ENCODE measurements at places on chromosomes 5 and 9.

- no peak for DNase-seq
Measured at GRCh38 chr9:72945391-72945790, 7.5 kb downstream of the ALDH1A1 start.

GRCh38 chr9:19493174-19493811 is 84.5 kb downstream of the ACER2 start:
- peak; percentile 83 for DNase-seq

DNA sequence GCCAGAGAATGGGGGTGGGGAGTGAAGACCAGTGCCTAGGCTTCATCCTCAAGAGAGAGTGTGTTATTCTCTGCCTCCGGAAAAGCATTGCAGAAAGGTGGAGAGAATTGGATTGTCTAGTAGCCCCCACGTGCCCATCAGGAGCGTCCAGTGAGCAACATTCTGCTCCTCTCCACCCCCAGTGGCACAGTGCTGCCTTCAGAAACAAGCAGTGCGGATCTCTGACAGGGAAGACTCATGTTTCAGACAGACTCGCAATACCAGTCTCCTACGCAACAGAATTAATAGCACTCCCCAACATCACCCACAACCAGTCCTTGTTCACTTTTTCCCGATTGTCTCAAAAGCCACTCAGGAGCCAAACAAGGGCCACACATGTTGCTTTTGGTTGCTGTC is 14.9 kb upstream of the CEL start:
- no peak for DNase-seq

GRCh38 chr9:136742591-136743391 is at the start of gene LCN10:
TSS of gene LCN10 (minus strand) at chr9:136742940. CDS start at chr9:136742903, 37 bp downstream.
- DNase-seq = no peak

- DNase-seq = no peak
Measured at GRCh38 chr5:140213370-140213983, 38.5 kb downstream of the CYSTM1 start.

- no peak for DNase-seq
Measured at GRCh38 chr9:88697764-88698432, 162.9 kb downstream of the NXNL2 start.

GRCh38 chr5:44646016-44646415 is 162.7 kb upstream of the MRPS30 start:
- no peak for DNase-seq

DNA sequence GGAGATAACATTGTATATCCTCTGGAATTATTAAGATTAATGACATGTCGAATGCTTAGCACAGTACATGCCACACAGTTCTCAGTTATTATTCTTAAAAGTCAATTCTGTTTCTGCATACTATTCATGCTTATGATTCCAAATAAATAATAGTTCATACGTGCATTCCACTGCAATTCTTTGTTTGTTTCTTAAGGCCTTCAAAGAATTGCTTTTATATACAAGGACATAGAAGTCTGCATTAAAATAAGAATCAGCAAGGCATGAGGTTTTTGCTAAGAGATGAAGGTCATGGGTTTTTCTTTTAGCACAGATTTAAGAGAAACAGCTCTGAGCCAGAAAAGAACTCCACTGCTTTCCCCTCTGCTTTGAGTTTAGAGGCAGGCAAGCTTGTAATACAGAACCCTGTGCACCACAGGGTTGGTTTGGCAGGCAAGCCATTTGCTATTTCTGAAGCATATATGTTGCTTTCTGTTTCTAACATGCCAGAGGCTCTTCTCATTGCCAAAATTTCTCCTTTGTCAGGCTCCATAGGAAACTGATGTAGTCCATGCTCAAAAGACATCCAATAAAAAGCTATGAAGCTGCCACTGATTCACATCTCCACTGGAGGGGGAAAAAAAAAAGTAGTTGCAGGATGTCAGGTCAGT is 420.6 kb upstream of the TYRP1 start:
- DNase-seq = no peak

Measured in C1 segment of cervical spinal cord (tissue), 14 donors.